ENCODE measurements at places on chromosomes 11 and 22.

DNA sequence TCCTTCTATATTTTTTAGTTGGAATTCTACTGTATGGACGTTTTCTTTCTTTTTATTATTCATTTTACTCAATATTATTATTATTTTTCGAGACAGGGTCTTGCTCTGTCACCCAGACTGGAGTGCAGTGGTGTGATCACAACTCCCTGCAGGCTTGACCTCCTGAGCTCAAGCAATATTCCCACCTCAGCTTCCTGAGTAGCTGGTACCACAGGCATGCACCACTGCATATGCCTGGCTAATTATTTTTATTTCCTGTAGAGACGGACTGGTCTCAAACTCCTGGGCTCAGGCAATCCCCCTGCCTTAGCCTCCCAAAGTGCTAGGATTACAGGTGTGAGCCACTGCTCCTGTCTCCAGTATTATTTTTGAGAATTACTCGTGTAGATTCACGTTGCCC lies 34.0 kb upstream of the CCDC134 start:
- no peak for DNase-seq

- DNase-seq, result no peak
These were observed 21.0 kb upstream of the UVRAG start for GRCh38 chr11:75793966-75794365.

GRCh38 chr22:27372969-27373670 lies 428.4 kb downstream of the MN1 start:
- DNase-seq, result no peak

DNA sequence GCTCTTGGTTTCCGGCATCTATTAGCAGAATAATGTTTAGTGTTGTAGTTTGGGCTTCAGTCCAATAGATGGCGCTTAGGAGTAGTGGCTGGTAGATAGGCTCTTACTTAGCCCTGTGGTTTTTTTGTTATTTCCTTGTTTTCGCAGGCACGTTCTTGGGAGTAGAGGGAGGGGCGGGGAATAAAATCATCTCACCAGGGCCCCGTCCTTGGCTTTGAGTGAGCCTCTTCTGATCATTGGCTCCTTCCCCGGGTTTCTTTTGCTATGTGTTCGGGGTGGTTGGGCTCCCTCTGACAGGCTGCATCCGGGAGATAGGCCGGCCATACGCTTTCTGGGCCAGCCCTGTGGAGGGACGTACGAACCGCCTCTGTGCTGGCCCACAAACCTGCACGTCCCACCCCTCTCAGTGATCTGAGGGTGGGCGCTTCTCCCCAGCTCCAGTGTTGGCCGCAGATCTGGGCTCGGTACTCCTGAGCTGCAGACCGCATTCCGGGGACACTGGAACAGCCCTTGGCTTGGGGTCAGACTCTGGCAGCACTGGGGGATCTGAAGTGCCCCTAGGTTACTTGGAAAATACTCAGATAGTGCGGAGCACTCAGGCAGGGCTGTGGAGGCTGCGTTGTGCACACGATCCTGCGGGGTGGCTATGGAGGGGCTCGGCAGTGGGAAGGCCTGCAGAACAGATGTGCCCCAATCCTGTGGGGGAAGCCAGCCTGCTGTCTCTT lies 217.0 kb downstream of the DYNC2H1 start:
- no peak for DNase-seq

- DNase-seq, result no peak
These were observed 65.2 kb upstream of the CRYBB3 start for GRCh38 chr22:25134451-25134850.

- DNase-seq, result no peak
These were observed 6.1 kb downstream of the CAPN5 start for GRCh38 chr11:77072851-77073327.

GRCh38 chr11:130068546-130068985 lies 1.1 kb upstream of the APLP2 start:
- no peak for DNase-seq

GRCh38 chr11:32615422-32615821 lies 31.8 kb downstream of the EIF3M start:
- no peak for DNase-seq

- DNase-seq, result no peak
These were observed 1.6 kb downstream of the OR56B1 start for GRCh38 chr11:5737670-5738392.

DNA sequence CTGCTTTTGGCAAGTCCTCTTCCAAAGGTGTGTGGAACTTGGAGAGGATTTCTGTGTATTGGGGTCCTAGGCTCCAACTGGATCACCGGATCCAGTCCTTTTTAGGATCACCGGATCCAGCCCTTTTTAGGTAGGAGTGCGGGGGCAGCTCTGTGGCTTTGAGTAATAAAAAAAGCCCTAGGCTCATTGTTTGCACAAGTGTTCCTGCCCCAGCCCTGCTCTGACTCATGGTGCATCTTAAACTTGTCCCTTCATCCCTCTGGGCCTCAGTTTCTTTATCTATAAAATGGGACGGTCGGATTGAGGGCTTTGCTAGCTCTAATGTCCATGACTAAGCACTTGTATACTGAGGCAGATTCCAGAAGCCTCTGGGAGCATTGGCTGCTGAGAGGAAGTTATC lies 22.7 kb upstream of the CD44 start:
- DNase-seq, result no peak

- no peak for DNase-seq
These were observed 625.4 kb downstream of the BRD1 start for GRCh38 chr22:49202226-49202625.

DNA sequence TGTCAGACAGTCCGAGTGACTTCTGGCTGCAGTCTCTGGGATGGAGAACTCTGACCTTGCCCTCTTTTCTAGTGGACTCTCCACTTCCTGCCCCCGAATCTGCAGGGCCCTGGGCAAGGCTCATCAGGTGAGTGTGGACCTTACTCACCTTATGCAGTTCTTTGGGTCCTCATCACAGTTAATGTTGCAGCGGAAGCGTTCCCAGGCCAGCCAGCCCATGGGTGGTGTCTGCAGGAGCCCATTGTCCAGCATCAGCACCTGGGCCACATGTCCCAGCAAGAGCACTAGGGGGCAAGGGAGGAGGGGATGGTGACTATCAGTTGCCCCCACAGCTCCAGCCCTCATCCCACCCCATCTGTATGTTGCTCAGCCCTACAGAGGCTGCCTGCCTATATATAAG lies 2.3 kb downstream of the NAGA start:
- no peak for DNase-seq

- DNase-seq, result peak; percentile 40
These were observed 1.8 kb upstream of the MARK2 start for GRCh38 chr11:63837027-63837688.

Measured in activated CD8-positive, alpha-beta memory T cell treated with anti-CD3 and anti-CD28 coated beads for 48 hours (primary cell).